ENCODE measurements at places on chromosomes 3 and 15. TPM values are rescaled to one million over a fixed set of nuclear protein-coding genes. Genes with fewer than 3 reads are reported as not detected.
A peak's percentile ranks its signal among the peaks of the same experiment; 100 is the strongest.

DNA sequence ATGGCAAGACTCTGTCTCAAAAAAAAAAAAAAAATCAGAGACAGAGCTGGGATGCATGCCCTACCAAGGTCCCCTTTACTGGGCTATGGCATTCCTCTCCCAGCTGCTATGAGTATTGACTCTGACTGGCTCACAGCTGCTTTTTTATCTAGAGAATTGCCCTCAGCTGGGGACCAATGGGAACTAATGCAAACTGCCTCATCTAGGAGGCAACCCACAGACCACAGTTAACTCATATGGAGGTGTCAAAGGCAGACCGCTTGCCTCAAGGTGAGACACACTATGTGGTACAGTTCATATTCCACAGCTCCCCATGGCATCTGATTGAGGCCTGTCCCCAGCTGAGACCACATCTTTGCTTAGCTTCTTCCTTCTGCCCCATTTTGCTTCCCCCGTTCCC, 183.5 kb upstream of the EOMES start:
- peaks cover 15% of the 10 kb centered on the region for H3K36me3 ChIP-seq
- H3K4me3 ChIP-seq: no peak overlapping the region
- peak; percentile 83 for DNase-seq
- H3K27me3 ChIP-seq: no peaks in the 10 kb centered on the region

GRCh38 chr3:192039593-192039992, 578.6 kb downstream of the PYDC2 start:
- no peaks in the 10 kb centered on the region for H3K4me1 ChIP-seq
- no peak overlapping the region for H3K4me3 ChIP-seq
- no peak overlapping the region for H3K27ac ChIP-seq
- no peak for DNase-seq
- H3K27me3 ChIP-seq: no peaks in the 10 kb centered on the region

The BRPF1 gene
- 48.1 TPM for total RNA-seq

DNA sequence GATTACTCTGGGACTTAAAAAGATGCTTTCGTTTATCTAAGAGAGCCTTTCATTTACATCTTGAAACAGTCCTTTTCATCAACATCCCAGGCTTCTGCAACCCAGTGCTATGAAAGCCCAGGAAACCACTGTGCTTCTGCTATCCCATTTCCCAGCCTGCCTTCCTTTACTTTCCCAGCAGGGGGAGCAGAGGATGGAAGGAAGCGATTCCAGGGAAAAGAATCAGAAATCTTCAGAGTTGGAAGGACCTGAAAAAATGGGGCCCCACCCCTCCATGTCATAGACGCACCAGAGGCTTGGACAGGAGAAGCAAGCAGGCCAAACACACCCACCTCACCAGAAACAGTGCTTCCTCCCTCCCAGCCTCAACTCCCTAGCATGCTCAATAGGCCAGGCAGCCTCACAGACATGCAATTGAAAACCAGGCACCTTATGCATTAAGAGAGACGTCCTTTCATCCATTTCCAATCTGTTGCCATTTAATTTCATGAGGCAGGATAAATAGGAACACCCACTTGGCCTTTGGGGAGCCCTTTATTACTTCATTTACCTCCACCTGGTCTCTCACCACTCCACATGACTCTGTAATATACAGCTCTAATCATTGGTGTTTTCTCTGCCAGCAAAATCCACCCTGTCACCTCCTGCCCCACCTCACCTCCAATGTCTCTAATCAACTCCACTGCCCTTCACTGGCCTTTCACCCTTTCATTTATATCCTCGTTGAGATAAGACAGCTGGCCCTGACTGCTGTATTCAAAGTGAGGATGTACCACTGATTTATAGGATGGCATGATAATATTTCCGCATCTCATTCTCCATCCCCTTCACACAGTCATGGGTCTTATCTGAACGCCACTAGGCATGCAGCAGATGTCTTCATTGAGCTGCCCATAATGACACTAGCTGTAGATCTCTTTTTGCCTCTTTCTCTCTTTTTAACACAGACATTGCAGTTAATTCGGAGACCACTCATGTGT, 583.9 kb downstream of the NTRK3 start:
- no peaks in the 10 kb centered on the region for H3K27me3 ChIP-seq
- no peak overlapping the region for H3K27ac ChIP-seq
- H3K4me1 ChIP-seq: no peaks in the 10 kb centered on the region
- DNase-seq: no peak
- H3K36me3 ChIP-seq: peaks cover 2% of the 10 kb centered on the region
